ENCODE measurements at places on chromosomes 4 and X.

- DNase-seq: no peak
These were observed 2010.2 kb upstream of the IGFBP7 start for GRCh38 chr4:59120287-59120814.

GRCh38 chrX:106716004-106716403 is 10.5 kb upstream of the RNF128 start:
- DNase-seq: no peak

DNA sequence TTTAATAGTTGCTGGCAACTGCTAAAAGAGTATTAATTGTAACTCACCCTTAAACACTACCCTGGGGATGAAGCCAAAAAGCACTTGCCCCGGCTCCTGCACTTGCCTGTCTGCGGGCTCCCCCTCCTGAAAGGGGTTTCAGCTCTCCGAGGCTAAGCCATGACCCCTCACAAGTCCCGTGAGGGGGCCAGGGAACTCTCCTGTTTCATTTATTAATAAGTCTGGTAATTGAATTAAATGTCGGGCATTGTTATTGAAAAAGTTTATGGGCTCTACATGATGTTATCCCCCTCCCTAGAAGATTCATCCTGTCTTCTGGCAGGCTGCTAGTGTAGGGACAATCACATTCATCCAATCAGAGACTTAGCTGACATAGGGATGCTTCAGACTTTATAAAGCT is 23.3 kb downstream of the GSPT2 start:
- no peak for DNase-seq

GRCh38 chr4:69848028-69848427 is 11.9 kb downstream of the SULT1E1 start:
- no peak for DNase-seq

DNA sequence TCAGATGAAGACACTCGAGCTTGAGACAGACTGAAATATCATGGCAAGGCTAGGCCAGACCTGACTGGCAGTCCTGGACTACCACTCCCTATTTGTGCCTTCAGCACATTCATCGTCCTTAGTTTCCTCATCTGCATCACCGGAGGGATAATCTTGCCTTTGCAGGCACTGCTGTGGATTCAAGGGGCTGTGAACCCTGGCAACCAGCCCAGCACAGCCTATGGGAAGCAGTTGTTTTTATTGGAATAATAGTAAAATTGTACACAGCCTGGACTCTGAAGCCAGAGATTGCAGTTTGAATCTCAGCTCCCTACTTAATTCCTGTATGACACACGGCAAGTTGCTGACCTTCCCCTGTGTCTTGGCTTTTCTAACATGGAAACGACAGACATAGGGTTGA is 161.0 kb downstream of the NSUN7 start:
- no peak for DNase-seq

- DNase-seq: no peak
These were observed 46.0 kb downstream of the ANKRD50 start for GRCh38 chr4:124666496-124666895.

DNA sequence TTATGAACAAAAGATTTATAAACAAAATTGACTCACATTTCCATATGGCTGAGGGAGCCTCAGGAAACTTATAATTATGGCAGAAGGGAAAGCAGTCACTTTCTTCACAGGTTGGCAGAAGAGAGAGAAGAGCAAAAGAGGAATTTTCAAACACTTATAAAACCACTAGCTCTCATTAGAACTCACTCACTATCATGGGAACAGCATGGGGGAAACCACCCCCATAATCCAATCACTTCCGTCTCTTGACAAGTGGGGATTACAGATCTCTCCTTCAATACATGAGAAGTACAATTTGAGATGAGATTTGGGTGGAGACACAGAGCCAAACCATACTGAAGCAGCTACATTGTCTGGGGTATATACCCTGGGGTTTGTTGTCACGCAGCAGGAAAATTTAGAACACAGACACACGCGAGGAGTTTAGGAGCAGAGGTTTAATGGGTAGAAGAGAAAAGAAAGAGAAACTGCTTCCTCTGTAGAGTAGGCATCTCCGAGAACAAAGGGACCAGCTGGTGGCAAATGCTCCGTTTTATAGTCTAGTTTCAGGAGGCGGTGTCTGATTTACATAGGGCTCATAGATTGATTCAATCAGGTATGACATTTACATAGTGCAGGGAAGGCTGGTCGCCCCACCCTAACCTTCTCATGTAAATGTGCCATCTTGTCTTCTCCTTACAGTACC is 2277.7 kb upstream of the AGA start:
- no peak for DNase-seq

DNA sequence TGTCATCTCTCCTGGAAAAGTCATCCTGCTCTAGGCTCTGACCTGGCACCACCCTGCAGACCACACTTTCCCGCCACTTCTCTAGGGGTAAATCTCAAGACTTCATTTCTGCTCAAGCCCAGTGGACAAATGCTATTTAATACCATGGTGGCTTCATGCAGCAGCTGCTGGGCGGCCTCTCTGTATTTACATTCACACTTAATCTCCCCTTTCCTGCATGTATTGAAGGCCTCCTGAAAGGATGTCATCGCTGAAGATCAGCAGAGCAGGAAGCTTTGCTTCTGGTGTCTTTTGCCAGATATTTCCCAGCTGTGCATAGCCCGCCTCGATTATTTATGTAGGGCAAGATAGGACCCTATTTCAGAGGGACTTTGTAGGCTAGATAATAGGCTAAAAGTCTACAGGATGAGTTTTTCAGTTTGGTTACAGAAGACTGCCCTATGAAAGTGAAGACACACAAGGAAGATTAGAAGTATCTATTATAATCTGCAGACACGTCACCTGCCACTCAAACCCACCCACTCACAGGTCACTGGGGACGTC is 17.2 kb downstream of the PROM1 start:
- DNase-seq: no peak

DNA sequence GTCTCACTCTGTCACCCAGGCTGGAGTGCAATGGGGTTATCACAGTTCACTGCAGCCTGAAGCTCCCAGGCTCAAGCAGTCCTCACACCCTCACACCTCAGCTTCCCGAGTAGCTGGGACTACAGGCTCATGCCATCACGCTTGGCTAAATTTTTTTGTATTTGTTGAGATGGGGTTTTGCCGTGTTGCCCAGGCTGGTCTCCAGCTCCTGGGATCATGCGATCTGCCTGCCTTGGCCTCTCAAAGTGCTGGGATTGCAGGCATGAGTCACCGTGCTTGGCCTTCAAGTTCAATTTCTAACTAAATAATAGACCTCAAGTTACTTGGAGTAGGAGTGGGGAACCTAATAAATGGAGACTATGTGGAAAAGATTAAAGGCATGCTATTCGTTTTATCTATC is 48.9 kb downstream of the MND1 start:
- no peak for DNase-seq

- DNase-seq: no peak
These were observed 345.9 kb downstream of the SLC7A11 start for GRCh38 chr4:137896221-137896737.

DNA sequence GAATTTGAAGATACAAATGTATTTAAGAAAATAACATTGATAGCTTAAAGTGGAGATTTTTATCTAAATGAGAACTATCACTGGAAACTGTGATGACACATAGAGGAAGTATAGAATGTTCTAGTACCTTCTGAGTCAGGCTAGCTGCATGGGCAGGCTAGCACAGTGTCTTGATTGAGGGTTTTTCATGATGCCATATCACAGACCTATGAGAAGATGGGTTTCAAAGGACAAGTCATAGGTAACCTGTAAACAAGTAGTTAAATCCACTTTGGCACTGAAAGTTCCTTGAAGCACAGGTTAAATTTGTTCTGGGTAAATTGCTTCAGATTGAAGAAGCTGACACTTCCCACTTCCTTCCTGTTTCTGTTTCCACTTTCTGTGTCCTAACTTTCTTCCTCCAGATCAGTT is 48.2 kb upstream of the CDKN2AIP start:
- DNase-seq: no peak

DNA sequence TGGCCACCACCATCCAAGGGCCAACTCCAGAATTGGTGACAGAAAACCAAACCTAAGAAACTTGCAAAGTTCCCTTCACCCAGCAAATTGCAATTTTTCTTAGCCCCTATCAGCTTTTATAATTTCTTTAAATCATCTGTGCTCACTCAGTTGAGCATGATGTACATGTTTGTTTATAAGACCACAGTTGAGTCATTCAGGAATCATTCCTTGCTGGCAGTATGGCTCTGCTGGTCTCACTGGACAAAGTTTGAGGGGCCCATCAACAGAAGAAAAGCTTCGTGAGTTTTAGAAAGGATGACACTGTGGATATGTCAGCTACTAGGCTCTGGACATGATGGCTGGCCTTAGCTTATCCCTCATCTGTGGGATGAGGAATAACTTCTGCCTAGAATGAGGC is 4.0 kb downstream of the TRPC5 start:
- DNase-seq: no peak

DNA sequence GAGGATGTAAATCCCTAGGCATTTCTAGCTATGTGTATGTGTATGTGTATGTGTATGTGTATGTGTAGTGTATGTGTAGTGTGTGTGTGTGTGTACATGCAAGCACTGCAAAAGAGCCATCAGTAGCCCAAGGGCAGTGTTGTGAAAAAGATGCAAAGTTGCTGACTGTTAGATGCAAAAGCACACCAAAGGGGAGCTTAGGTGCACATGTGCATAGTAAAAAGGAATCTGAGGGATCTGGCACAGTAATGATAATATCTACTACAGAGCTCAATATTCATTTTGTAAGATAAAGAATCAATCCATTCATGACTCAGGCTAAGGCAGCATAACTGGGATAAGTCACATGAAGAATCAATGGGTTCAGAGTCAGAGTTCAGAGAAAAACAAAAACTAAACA is 80.2 kb downstream of the TMEM47 start:
- no peak for DNase-seq

- DNase-seq: no peak
These were observed 94.6 kb downstream of the FAM9B start for GRCh38 chrX:8939322-8939721.

DNA sequence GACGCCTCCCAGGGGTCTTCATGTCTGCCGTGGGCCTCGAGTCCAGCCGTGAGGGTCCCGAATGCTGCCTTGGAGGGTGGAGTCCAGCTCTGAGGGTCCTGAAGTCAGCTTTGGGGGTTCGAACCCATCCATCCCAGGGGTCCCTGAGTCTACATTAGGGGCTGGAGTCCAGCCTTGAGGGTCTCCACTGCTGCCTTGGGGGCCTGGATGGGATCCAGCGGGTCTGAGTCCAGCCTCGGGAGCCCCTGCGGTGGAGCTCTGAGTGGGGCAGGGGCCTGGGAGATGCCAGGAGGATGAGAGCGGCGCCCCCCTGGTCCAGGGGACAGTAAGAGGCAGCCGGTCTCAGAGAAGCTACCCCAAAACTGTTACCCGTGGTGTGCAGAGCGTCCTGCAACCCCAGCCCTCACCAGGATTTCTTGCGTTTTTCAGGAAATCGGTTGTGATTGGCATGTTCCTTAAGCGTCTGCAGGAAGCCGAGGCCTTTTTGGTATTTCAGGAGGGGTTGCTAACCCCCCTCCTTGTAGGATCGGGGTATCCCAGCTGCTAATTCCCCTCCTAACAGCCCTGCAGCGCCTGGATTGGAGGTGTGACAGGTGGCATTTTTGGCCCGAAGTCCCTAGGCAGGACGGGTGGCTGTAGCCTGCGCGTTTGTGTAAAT is 1.7 kb upstream of the GTPBP6 start:
- DNase-seq: peak; percentile 45

- DNase-seq: no peak
These were observed 583.4 kb downstream of the TRAM1L1 start for GRCh38 chr4:116501954-116502353.

DNA sequence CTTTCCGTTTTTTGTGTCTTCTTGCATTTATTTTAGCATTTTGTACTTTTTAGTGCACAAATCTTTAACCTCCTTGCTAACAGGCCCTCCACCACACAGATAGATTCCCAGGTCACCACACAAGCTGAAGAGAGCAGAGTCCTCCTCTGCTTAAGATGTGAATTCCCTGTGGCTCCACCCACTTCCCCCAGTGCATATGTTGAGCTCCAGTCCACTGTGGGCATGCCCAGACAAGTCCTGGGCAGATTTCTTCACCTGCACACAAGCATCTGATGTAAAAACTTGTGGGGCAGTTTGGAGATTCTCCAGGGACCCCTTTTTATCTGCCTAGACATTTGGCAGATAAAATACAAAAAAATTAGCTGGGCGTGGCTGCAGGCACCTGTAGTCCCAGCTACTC is 19.8 kb upstream of the PASD1 start:
- DNase-seq: no peak

GRCh38 chrX:9327086-9327746 is 137.6 kb upstream of the TBL1X start:
- DNase-seq: no peak

DNA sequence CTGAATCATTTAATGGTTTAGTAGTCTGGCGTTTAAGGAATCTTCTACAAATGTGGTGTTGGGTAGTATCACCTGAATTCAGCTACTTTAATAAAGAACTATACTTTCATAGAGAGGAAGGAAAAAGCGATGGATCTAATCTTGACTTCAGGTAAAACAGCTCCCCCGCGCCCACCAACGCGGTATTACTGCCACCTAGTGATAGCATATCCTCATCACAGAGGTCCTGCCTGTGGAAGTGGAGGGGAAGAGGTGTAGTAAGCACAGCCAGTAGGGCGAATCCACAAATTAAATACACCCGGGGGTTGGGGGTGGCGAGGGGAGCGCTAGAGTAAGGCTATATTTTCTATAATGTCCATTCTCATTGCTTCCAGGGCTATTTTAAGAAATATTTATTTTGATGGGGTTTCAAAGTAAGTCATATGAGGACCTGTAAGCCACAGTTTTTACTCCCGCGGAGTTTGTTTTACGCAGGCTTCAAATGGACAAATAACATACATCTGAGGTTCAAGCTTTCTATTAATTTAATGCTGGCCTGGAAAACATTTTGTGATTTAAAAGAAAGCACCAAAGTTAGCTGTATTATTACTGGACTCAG is 8.3 kb upstream of the DAPP1 start:
- peak; percentile 69 for DNase-seq

- peak; percentile 84 for DNase-seq
These were observed at the start of gene PORCN for GRCh38 chrX:48508400-48509244. Gene PORCN, plus strand, starts transcription at chrX:48508992. Its CDS starts 829 bp downstream, at chrX:48509821.

DNA sequence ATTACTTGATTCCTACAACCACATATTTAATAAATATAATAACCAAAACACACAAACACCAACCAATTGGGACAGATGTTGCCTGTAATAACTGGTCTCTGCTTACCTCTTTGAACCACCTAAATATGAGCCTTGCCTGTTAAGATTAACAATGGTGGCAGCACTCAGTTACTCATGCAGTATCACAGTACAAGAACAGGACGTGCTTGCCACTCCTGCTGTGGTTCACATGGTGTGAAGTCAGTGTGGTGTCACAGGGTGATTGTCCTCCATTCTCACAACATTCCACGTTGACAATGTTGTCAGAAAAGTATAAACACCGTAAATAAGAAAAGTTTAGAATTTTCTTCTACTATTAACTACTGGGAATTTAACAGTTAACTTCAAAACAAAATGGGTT is 365.0 kb downstream of the PPP3CA start:
- DNase-seq: no peak

GRCh38 chrX:144295921-144296320 is 412.1 kb downstream of the UBE2NL start:
- no peak for DNase-seq
